ENCODE measurements at places on chromosomes 6 and 20.

GRCh38 chr6:14464055-14464454, 346.5 kb downstream of the CD83 start:
- DNase-seq = no peak

DNA sequence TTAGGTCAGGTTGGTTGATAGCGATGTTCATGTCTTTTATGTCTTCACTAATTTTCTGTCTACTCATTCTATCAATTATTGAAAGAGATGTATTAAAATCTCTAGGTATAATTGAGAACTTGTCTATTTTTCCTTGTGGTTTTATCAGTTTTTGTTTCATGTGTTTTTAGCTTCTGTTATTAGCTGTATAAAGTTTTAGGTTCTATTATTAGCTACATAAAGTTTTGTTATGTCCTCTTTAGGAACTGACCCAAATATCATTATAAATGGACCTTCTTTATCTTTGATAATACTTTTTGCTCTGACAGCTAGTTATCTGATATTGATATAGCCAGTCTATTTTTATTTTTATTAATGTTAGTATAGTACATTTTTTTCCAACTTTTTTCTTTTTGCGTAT, 92.4 kb upstream of the TMEM170B start:
- no peak for DNase-seq

DNA sequence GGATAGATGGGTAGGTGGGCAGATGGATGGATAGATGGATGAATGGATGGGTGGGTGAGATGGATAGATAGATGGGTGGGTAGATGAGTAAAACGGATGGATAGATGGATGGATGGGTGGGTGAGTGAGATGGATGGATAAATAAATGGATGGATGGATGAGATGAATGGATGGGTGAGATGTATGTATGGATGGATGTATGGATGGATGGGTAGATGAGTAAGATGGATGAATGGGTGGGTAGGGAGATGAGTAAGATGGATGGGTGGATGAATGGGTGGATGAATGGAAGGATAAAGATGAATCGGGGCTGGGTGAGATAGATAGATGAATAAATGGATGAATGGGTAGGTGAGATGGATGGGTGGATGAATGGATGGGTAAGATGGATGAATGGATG, 210.1 kb downstream of the TFAP2C start:
- DNase-seq = no peak

- no peak for DNase-seq
Observed at GRCh38 chr20:14727485-14728150, 390.2 kb upstream of the FLRT3 start.

DNA sequence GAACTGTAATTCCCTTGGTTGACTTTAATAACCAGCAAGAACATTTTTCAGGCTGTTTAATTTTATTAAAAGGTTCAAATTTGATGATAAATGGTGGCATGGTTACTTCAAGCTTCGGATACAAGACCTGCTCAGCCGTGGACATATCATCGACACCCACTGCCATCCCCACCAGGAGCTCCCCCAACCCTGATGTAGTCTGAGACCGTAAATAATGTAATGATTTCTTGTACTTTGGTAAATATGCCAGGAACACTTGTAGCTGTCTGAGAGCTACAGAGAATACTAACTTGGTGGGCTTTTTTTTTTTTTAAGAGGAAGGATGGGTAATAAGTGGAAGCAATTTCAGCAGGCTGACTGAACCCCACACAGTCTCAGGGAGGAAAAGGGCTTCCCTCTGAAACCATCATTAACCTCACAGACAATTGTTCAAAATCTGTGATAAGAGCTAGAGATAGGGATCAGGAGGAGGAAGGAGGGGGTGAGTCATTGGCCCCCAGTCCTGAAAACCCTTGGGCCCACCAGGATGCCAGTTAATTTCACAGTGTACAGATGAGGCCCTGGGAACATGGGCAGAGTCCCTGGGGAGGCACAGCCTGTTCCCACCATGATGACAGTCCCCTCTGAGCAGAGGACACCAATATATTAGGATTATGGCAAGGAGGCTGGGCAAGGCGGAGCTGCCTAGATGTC, 56.0 kb downstream of the APCDD1L start:
- DNase-seq = no peak

GRCh38 chr6:162173466-162173865, 554.1 kb downstream of the PRKN start:
- DNase-seq = no peak

GRCh38 chr20:57841297-57841866, 131.6 kb upstream of the PMEPA1 start:
- no peak for DNase-seq

DNA sequence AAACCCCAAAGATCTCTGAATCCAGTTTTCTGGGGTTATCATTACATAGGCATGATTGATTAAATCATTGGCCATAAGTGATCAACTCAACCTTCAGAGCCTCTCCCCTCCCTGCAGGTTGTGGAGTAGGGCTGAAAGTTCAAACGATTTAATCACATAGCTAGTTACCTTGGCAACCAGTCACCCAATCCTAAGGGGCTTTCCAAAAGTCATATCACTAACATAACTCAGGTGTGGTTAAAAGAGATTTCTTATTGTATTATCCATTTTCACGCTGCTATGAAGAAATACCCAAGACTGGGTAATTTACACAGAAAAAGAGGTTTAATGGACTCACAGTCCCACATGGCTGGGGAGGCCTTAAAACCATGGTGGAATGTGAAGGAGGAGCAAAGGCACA, 935.1 kb upstream of the SLC35B3 start:
- DNase-seq = no peak

DNA sequence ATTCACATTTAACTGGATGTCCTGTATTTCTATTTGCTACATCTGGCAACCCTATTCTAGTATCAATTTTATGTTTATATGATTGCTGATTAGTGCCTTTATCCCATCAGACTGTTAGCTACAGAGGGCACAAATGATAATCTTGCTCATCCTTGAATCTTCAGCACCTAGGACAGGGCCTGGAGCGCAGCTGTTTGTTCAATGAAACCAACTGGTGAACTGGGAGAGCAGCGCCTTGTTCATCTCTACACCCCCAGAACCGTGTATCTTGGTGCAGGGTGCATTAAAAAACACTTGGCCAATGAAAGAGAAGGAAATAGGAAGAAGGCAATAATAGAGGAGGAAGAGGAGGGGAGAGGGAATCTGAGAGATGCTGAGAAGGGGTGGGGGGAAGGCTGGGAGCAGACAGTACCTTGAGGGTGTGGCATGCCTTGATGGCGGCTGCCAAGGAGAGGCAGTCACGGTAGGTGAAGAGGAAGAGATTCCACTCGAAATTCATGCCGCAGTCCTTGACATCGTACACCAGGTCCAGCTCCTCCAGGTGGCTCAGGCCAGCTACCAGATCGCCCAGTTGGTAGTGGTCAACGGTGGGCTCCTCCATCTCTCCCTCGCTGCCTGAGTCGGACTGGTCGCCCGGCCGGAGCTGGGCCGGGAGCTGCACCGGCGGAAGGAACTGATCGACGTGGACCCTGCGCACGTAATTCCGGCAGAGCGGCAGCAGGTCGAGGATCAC, 15.5 kb downstream of the TMEM151B start:
- DNase-seq = no peak

DNA sequence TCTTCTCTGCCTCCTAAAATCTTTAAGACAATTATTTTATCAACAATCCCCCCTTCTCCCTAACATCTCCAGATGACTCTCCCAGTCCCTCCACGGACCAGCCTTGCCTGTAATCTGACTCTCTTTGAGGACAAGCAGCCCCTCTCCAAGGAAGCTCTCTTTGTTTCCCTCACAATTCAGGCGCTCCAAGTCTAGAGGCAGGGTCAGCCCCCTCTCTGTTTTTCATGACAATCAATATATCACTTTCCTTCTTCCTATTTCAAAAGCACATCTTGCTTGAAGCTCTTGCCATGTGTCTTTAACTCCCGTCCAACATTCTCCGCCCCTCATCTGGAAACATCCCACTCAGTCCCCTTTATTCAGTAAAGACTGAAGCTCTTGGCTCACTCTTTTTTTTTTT, 393.4 kb upstream of the SULF2 start:
- DNase-seq = no peak

- no peak for DNase-seq
Observed at GRCh38 chr20:11271319-11271718, 597.5 kb upstream of the JAG1 start.

GRCh38 chr6:18503593-18504231, 116.6 kb downstream of the RNF144B start:
- DNase-seq = peak; percentile 51

GRCh38 chr6:157935786-157936185, 45.9 kb upstream of the SYNJ2 start:
- no peak for DNase-seq

GRCh38 chr6:34508425-34508824, 42.5 kb downstream of the PACSIN1 start:
- no peak for DNase-seq

DNA sequence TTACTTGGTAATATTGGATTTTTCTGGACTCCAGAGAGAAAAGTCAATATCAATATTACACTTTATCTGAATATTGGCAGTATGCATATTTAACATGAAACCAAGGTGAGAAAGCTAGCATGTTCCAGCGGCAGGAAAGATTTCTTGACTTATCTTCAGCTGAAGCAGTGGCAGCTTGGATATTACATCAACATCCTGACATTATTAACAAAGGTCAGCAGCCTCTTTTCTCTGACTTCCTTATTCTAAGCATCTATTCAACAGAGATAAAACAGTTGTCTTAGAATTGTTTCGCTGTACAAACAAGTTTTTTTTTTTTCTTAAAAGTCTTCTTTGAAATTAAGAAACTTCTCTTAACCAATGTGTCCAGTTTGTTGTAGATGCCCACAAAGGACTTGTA, 11.8 kb downstream of the DCBLD1 start:
- DNase-seq = no peak

GRCh38 chr6:101236709-101237108, 156.8 kb upstream of the GRIK2 start:
- no peak for DNase-seq

- no peak for DNase-seq
Observed at GRCh38 chr6:142045380-142046278, 87.1 kb upstream of the GJE1 start.

GRCh38 chr20:57022306-57022705, 244.1 kb downstream of the BMP7 start:
- DNase-seq = no peak

GRCh38 chr6:143695130-143695968, 17.6 kb downstream of the PHACTR2 start:
- DNase-seq = no peak

- DNase-seq = no peak
Observed at GRCh38 chr6:53529324-53530036, 15.4 kb downstream of the GCLC start.

DNA sequence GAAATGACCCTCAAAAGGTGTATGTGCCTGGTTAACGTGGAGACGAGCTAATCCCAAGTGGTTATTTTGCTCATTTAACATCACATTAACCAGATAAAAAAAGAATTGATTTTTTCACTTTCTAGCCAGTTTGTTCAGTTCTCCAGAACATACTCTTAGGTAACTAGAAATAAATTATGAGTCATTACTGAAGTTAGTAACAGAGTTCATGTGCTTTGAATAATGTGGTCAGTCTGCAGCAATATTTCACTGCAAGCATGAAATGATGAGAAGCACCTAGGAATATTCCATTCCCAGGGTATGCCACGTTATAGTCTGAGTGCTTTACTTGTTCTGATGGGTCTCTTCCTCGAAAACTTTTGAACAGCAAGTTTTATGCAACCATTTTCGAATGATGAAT, 138.3 kb upstream of the INSM1 start:
- DNase-seq = no peak

DNA sequence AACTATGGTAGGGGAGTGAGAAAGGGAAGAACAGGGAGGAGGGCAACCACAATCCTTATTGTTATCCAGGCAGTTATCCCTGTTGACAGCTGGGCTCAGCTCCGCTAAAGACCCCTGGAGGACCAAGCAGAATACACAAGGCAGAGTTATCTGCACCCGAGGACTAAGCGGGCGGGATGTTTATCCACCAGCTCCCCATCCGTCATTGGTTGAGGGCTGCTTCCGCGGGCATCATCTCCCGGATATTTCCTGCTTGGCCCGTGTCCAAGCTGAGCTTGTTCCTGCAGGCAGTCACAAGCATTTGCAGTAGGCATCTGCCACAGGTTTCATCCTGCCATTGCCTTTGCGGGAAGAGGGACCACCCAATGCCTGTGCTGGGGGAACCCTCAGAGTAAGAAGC, 102.1 kb downstream of the DLGAP4 start:
- no peak for DNase-seq

DNA sequence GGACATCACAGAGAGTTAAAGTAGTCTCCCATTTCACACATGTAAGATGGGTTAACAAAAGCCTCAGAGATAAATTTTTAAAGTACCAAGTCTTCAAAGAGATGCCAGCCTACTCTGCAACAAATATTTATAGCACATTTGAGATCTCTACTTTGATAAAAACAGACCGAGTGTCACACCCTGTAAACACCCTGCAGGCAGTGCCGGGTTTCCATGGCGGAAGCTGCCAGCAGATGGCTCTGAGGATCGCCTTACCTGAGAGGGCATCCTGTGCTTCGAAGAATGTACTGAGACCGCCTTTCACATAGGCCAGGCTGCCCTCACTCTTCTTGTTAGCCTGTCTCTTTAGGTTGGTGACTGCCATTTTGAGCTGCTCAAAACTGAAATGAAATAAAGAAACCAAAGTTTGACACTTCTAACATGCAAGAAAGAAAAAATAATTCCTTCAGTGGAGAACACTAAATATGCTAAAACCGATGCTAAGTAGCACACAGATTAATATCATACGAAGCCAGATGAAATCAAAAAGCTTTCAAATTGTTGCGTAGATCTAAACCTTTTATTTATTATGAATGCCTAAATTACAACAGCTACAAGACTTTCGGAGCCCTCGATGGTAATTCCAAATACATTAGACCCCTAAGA, 39.3 kb downstream of the HUS1B start:
- DNase-seq = peak; percentile 21

GRCh38 chr6:111154981-111155380, 67.7 kb downstream of the SLC16A10 start:
- no peak for DNase-seq

- no peak for DNase-seq
Observed at GRCh38 chr6:112307707-112308106, 39.4 kb upstream of the RFPL4B start.

DNA sequence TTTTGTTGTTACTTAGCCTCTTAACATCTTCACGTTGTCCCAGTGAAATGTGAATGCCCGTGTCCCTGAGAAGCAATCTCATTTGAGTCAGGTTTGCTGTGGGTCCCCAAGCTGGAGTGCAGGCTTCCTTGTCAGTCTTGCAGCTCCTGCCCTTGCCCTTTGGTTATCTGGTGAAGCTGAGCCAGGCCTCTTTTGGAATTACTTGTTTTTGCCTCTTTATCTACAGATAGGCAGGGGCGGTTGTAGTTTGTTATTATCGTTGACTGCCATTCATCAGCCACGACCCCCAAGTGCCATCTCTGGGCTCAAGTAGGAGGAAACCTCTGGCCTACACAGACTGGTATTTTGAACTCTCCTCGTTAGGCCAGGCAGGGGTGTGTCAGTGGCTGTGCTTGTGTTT, 2.2 kb downstream of the TMEM14C start:
- no peak for DNase-seq

DNA sequence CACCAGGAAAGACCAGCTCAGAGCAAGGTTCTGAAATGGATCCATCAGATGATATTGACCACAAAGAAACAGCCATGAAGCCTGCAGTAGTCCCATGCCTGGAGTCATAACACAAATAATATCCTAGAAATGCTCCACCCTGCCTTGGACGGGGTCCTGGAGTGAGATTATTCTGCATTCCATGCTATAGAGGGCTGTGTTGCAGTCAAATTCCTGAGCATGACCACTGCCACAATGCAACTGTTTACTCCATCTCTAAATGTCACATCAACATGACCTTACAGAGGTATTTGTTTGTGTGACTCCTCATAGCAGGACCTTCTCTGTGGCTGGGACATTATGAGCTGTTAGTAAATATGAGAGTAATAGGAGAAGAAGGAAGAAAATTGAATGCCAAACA, 257.5 kb upstream of the TCF21 start:
- DNase-seq = no peak
